ENCODE measurements at places on chromosomes 1 and 21.

DNA sequence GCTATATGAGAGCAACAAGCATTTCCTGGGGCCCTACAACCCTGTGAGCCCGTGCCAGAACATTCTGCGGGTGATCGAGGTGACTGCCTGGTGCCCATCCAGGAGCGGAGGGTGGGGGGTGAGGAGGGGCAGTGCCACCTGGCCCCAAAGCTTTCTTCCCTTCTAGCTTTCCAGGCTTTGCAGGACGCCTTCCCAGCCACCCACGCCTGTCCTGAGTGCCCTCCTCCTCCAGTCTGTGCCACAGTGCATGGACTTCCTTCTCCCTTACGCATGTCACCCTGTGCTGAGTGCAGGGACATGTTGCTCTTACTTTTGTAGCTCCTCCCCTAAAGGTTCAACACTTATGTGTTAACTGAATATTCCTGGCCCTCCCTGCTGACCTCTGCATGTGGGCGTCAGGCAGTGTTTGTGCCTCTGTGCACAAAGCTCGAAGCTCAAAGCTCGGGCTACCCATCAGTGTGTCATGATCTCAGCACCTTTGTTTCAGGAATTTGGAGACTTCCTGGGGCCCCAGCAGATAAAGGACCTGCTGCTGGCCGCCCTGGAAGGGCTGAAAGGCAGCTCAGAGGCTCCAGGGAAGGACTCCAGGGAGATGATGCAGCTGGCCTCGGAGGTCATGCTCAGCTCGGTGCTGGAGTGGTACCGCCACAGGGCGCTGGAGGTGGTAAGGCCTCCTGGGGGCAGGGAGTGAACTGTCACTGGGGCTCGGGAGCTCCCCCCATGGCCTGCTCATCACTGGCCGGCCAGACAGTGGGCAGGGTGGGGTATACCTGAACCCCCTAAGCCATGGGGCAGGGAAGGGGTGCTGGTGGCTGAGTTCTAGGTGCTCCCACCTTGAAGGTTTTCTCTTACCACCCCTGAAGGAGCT is 36.7 kb upstream of the TTC4 start:
- DNase-seq: no peak

DNA sequence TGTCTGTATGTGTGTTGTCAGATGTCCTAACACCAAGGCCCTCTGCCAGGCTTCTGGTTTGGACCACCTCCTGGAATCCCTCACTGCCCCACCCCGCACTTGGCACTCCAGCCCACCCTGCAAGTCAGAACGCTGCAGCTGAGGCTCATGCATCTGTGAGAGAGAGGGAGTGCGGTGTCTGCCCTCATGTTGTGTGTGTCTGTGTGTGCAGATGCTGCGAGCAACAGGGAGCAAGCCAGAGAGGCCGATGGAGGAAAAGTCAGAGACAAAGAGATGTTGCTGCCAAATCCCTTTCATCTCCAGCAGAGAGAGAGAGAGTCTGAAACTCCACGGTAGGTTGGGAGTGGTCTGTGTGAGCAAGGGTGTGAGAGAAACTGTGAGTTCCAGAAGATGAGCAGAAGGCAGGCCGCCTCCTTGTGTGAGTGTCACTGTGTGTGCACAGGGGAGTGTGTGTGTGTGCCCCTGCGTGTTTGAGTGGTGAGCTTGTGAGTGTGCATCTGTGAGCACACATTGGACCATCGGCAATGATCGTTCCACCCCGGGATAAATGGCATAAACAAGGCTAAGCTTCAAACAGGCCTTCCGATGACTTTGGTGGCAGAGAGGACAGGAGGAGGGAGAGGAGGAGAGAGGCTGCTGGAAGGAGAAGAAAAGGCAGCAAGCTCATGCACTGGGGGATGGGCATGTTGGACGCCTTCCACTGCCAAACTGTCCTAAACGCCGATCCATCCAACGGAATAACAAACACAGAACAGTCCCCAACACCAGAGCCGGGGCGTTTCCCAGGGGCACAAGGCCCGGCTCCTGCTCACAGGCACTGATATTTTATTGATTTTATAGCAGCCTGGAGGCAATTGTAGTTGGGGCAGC is 99.2 kb upstream of the GRIK3 start:
- DNase-seq: no peak

DNA sequence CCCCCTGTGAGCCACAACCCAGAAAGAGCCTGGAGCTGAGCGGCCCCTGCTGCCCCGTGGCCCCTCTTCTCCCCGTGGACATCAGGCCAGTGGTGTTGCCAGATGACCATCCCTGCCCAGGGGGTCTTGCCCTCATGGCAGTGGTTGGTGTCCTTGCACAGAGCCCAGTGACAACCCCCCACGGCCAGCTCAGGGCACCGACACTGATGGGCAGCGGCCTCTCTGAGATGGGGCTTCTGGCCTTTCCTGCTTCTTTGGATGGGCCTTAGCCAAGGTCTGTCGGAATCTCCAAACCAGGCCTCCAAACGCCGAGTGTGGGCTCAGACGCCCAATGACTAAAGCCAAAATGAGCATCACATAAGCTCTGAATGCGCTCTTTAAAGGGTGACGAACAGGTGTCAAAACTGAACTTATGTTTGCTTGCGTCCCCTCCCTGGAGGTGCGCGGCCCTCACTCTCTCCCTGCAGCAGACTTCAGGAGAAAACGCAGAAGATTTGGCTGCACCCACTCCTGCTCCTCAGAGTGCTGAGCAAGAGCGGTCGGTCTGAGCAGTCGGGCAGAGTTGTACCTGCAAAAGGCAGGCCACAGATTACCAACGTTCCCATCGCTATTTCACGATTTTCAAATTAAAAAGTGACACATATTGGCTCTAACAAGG is 41.9 kb downstream of the UBE2G2 start:
- no peak for DNase-seq

DNA sequence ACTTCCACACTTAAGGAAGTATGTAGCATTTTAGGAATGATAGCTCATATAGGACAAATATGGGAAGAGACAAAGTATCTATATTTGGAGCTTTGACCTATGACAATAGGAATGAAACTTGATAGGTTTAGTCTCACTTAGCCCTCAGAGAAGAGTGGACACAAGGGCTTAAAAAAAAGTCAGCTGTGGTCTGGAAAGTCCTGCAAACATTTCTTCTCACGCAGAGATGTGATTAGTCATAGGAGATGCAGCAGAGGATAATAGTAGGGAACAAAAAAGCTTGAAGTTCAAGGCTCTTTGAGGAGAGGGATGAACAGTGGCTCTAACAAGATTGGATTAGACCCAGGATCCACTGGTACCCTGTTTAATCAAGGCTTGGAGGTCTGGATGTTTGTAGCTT is 14.8 kb upstream of the RNF220 start:
- no peak for DNase-seq

GRCh38 chr1:212860713-212861581 is 2.9 kb downstream of the FLVCR1 start:
- peak; percentile 39 for DNase-seq

- DNase-seq: no peak
Observed at GRCh38 chr1:109764561-109765482, 1.1 kb upstream of the EPS8L3 start.

DNA sequence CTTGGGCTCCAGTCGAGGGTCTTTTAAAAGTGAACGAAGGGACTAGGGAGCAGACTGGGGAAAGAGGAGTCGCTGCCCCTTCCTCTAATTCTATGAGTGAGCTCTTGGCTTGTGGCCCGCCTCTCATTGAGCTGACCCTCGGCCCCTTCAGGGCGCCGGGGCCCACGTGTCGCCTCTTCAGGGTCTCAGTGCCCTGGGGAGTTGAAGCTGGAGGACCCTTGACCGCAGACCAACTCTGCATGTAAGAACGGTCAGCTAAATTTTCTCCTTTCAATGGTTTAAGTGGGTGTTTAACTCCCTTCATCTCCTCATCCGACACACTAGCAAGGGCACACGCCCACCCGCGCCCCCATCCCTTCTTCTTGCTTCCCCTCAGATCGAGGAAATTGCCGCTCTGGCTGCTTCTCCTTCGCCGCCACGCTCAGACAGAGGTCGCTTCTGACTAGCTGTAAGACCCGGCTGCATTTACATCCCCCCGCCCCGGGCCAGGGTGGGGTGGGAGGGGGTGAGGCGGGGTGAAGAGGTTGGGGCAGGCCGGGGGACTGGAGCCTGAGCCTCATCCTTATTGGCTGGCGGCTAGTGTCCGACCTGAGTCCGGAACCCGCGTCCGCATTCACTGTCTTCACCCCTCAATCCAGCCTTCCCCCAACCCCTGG is 10.9 kb downstream of the NR5A2 start:
- DNase-seq: peak; percentile 93

DNA sequence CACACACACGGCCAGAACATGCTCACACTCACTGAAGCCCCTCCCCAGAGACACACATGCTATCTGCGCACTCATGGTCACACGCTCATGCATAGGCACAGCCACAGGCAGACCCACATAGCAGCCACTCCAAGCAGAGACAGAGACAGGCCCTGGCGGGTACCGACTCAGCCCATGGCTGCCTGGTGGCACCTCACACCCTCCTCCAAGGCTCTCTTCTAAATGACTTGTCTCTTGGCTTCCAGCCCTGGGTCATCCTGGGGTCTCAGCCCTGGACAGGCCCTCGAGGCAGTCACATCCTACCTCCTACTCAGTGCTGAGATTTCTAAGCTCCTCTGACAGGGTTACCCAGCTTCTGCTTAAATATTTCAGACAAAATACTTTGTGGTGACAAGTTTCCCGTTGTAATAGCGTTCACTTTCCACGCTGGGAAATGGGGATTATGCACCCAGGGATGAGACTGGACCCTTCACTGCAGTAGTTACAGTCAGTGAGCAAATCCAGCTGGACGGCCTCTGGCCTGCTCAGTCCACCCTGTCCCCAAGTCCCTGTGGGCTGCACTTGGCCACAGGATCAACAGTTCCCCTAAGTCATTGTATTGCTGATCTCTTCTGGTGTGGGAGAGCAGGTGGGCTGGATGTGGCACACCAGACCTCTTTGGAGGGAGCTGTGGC is 2.9 kb upstream of the NFASC start:
- DNase-seq: no peak

DNA sequence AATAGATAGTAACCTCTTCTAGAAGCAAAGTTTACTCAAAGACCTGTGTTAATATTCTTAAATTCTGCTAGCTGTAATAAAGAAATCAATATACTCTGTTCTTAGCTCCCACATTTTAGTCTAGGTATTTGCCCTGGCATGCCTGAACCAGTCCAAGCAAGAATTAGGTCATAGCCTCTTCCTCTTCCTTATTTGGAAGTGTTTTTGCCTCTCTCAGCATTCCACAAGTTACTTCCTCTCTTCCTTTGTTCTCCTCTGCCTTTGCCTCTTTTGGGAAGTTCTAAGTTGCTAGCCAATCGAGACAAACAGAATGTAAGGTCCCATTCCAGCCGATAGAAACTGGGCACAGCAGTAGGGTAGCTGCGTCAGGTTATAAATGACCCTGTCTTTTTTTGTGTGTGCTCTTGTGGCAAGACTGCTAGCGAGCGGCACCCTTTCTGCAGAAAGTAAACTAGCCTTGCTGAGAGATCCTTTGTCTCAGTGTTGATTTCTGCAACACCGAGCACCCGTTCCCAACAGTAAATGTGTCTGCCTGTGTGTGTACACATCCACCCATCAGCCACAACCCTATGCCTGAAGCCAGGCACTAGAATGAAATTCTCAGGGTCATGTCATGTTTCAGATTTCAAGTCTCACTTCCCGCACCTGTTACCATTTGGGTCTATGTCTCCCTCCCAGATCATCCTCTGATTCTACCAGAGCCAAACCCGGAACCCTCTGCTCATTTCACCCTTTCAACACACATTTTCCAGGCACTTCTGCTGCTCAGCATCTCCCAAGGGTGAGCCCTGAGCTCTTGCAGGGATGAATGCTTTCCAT is 37.5 kb downstream of the LRRC3 start:
- no peak for DNase-seq

GRCh38 chr1:167116174-167116573 is 22.3 kb downstream of the STYXL2 start:
- DNase-seq: no peak

DNA sequence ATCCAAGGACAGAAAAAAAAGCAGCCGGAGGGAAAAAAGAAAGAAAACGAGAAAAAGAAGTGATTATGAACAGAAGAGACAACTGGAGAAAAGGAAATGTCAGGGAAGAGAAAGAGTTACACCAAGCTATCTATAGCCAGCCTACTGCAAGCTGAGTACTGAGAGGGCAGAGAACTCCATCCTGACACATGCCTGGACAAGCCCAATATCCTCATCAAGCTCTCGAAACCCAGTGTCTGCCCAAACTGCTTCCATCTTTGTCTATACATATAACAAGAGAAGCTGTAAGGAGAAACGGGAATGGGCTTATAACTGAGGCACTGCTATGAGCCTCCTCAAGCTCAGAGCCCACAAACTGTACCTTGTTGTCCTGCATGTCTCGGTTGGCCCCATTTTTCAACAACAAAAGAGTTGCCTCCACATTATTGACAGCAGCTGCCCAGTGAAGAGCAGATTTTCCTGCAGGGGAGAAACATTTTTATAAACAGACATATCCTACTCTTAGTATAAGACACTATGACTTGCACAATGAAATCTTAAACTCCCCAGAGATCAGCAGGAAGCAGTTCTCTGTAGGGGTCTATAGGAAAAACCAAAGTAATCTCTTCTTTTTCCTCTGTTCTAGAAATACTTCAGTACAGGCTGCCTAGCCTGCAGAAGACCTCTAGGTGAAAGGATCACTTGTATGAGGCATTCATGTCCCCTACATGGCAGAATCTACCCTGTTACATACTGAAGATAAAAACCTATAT is 21.2 kb upstream of the ADAM30 start:
- DNase-seq: no peak

DNA sequence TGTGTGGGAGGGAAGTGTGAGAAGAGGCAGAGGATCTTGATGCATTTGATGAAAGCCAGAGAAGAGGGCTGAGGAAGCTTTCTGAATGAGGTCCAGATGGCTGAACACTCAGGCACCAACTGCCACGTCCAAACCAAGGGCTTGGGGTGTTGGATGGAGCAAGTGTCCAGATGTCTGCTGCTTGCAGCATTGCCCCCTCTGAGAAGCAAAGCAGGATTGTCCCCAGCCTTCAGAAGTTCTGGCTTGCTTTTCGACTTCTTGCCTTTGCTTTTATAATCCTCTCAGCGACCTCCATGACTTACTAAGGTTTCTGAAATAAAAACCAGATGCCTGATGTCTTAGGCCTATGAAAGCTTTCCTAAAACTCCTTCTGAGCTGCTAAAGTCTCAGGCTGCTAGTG is 182.5 kb downstream of the HUNK start:
- no peak for DNase-seq

GRCh38 chr1:167648978-167649744 is 19.1 kb downstream of the RCSD1 start:
- DNase-seq: no peak

GRCh38 chr1:194950584-194950983 is 1657.7 kb downstream of the KCNT2 start:
- DNase-seq: no peak

All from neural progenitor cell (in vitro differentiated cells).